ENCODE measurements at places on chromosomes 13 and 19.

GRCh38 chr13:39148513-39148961 lies 110.3 kb downstream of the NHLRC3 start:
- DNase-seq = peak; percentile 44

GRCh38 chr19:7921302-7921966 lies 1.3 kb downstream of the SNAPC2 start:
- no peak for DNase-seq

DNA sequence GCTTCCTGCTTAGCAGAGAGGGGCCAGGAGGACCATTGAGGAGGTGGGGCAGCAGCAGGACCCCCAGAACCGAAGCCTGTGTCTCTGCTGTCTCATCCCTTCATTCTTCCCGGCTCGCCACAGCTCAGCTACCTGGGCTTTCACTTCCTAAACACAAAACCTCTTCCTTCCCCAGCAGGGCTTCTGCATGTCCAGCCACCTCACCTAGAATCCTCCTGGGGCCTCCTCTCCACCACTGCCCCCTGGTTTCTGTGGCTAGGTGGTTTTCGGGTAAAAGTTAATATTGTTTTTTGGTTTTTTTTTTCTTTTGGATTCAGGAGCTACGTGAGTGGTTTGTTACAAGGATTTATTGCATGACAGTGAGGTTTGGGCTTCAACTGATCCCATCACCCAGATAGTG lies 61.8 kb upstream of the PABPC3 start:
- DNase-seq = no peak

DNA sequence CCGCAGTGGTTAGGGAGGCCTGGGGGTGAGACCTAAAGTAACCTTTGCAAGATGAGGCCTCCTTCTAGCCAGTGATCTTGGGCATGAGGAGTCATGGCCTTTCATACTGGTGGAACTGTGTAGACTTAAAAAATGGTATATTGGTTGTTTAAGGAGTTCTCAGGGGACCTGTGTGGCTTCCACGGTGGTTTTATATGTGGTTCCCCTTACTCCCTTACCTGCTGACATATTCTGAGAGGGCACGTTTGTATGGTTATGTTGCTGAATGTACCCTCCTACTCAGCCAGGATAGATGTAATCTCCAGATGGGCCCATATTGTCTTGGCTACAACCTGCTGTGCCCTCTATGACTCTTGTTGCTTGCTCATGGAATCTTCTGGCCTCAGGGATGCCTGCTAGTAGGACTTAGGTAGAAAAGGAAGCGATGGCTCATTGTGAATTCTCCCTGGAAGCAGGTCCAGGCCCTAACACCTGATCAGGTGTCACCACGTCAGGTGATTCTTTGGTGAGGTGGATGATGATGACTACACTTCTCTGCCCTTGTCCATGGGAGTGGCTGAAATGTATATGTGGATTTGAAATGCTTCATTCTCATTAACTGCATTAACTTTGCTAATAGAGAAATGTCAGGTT lies 1.8 kb downstream of the ZNF460 start:
- no peak for DNase-seq

DNA sequence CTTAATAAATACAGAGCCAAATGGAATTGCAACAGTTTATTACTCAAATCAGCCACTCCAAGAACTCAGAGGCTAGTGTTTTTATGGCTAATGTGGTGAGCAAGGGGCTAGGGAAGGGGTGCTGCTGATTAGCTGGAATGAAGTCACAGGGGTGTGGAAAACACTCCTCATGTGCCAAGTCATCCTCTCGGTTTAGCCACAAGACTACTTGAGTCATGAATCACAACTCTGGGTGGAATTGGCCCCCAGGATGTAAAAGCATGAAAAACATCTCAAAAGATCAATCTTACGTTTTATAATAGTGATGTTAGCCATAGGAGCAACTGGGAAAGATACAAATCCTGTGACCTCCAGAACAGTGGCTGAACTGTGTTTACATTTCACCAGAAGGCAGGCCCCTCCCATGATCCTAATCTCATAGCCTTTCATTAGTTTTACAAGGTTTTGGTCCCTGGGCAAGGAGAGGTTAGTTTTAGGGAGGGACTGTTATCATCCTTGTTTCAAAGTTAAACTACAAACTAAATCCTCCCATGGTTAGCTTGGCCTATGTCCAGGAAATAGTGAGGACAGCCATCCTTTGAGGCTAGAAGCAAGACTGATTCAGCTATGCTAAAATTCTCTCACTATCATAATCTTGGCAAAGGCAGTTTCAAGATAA lies 2020.1 kb upstream of the PCDH20 start:
- DNase-seq = peak; percentile 99

- no peak for DNase-seq
Measured at GRCh38 chr13:46134961-46135522, 30.2 kb upstream of the CPB2 start.

All from AG09309 (cell line).